ENCODE measurements at places on chromosomes 6 and 20. TPM values are rescaled to one million over a fixed set of nuclear protein-coding genes. Genes with fewer than 3 reads are reported as not detected.

The SDHAF4 gene
- polyA plus RNA-seq = 21.0 TPM

The PTPRA gene
- 93.7 TPM for polyA plus RNA-seq

The RFX6 gene
- polyA plus RNA-seq = not detected

DNA sequence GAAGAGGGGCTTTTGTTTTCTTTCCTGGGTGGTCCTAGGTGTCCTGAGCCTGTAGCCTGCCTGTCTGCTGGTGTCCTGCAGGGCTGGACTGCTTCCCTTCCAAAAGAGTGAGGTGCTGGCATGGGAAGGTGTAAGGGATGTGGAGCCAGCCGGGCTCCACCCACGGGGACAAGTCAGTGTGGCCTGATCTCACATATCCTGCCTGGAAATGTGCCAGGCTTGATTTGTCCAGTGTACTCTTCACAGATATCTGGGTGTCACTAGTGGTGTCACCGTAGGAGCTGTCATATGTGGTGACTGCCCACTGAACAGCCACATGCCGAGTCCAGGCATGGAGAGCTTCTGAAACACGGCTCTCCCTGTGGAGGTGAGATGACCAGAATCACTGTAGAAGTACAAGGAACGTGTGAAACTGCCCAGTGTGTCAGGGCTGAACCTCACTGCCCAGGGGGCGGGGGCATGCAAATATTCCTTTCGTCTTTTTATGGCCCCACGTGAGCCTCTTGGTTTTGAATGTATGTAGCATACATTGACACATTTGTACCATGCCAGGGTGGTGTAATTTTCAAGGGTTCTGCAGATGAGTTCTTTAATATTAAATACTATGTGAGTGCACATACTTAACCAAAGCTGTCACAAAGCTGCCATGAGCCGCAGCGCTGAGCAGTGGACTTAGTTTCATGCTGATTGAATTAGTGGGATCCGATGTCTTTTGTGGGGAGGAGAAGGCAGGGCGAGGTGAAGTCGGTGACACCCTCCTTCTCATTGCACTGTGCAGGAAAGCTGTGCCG, 55.8 kb downstream of the CDH4 start:
- DNase-seq = no peak

DNA sequence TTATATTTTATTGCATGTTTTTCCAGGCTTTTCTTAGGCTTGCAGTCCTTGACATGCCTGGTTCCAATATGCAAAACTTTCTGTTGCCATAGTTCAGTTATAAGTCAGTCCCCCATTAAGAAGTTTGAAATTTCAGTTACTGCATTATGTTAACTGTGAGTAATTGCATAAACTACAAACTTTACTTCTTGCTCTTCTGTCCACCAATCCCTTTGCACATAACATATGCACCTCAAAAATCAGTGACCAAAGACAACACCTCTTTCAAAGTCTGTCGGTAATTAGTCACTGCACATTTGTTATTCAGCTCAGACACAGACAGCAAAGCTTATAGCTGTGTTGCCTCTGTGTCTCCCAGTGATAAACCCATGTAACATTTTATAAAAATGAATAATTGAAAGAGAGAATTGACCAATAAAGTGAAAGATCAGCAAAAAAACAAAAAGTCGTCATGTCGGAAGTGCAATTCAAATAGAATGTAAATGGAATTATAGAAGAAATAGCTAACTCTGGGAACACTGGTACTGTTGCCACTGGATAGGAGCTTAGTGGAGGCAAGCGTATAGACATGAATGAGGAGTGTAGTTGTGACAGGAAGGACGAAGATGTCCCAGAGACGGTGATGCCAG, 50.3 kb upstream of the BTBD3 start:
- no peak for DNase-seq

DNA sequence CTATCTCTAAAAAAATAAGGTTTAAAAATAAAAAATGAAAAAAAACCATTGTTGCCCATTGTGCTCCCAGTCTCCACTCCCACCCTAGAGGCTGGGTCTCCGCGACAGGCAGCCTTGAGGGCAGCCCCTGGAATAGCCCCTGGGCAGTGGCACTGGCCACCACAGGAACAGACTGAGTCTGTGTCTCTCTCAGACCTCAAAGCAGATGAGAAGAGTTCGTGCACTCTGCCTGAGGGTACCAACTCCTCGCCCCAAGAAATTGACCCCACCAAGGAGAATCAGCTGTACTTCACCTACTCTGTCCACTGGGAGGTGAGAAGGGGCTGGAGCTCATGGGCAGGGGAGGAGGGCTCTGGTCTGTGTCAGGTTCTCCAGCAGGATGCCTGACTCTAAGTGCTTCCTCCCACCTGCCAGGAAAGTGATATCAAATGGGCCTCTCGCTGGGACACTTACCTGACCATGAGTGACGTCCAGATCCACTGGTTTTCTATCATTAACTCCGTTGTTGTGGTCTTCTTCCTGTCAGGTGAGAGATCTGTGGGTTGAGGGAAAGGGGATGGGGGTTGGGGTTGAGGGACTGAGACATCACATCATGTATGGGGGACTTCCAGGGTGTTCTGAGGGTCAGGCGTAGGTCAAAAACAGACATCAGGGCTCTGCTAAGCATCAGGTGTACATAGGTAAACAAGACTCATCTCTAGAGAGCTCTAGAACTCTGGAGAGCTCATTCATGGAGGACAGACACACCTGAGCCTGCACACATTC, 35.6 kb downstream of the TM9SF4 start:
- no peak for DNase-seq

DNA sequence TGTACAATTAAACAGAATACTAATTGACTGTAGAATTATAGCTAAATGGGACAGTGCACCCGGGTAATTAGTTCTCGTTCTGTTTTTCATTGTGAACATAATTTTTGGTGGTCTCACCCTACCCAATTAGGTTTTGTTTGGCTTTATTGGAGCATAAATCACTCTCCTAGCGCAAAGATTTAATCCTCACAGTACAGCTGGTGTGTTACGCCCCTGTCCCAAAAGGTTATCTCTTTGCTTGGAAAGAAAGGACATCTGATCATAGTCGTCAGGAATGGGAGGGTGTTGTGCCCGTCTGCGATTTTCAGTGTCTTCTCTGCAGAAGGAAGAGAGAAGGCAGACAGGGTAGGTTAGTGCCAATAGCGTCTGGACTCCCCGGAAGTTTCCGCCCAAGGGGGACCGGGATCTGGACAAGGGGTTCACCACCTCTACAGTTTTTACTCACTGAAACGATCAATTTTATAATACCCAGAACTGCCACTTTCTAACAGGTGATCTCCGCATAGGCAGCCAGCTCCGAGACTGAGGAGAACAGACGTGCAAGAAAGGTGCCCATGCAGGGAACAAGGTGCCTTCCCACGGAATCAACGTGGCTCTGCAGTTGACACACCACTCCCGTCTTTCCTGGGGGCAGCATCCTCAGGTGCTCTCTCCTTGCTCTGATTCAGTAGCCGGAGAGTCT, 617.4 kb upstream of the CDH4 start:
- DNase-seq = no peak
